SW 1271 (cell line): ENCODE measurements at places on chromosomes 13 and 19.
A peak's percentile ranks its signal among the peaks of the same experiment; 100 is the strongest.

DNA sequence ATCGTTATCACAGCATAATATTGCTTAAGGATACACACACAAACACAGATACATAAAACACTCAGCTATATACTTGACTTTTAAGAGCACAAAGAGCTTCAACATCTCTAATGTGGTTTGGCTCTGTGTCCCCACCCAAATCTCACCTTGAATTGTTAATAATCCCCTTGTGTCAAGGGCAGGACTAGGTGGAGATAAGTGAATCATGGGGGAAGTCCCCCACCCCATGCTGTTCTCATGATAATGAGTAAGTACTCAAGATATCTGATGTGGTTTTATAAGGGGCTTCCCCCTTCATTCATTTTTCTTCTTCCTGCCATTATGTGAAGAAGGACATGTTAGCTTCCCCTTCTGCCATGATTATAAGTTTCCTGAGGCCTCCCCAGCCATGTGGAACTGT lies 481.4 kb downstream of the PCDH9 start:
- DNase-seq = no peak

DNA sequence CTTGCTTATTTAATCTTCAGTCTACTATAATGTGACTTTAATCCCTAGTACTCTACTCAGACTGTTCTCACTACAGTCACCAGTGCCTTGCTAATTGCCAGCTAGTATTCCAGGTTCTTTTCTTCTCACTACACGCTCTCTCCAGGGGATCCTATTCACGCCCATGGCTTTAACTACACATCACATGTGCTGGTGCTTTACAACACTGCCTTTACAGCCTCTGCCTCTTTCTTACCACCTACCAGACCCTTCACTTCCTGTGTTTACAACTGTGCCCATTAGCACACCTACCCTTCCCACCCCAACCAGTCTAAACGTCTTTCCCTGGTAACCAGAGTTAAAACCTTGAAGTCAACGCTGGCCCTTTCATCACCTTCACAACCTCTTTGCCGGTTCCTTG lies 249.5 kb downstream of the DNAJC15 start:
- no peak for DNase-seq

DNA sequence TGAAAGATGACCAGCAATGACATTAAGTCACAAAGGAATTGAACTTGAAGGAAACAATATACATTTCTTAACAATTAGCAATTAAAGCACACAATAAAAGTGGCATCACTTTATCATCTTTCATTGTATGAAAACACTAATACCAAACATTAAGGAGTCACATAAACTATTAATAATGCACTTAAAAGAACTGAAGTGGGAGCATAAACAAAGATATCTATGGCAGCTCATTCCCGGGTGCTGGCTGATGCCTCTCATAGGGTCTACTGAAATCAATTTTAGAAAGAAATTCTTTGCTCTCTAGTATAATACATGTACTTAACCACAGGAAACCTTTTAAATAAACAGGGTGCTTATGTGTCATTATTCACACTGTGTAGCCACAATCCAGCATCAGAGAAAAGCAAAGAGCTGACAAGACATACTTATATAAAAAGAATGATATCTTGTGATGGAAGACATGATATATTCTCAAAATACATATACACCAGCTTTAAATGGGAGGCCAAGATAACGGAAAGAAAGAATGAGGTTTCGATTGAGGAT lies 1207.8 kb downstream of the EFNB2 start:
- DNase-seq = no peak

DNA sequence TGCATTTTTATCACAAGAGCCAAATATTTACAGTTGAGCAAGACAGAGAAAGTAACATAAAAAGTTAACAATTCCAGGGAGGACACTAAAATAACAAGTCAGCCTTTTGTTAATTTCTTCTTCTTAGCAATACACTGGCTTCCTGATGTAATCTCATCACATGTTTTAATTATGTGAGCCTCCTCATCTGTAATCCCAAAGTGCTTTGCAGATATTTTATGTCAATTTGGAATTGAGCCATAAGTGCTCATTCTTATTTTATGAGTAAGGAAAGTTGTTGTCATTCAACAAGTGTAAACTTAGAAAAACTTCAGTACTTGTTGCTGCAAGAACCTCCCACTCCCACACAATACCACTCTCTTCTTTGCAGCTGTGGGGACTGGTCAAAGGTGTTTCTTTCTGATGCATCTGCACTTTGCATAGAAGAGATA lies 223.6 kb downstream of the GPC6 start:
- no peak for DNase-seq

DNA sequence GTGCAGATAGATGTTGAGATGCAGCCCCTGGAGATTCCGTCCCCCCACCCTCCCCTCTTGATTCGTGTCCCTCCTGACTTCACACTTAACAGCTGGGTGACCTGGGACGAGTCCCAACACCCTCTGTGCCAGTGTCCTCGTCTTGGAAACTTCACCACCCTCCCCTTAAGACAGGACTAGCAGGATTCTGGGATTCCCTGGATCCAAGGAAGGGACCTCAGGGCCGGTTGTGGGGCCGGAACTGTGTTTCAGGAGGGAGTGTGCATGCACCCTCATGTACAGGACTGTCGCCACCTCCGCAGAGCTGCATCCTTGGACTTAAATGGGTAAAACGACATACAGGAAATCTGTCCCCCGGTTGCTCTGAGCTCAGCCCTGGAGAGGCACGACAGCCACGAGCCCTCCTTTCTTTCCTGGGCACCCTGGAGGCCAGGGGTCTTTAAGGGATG lies 990 bp downstream of the MYO9B start:
- DNase-seq = peak; percentile 37

GRCh38 chr13:90375851-90376250 lies 971.6 kb upstream of the MIR17HG start:
- DNase-seq = no peak

DNA sequence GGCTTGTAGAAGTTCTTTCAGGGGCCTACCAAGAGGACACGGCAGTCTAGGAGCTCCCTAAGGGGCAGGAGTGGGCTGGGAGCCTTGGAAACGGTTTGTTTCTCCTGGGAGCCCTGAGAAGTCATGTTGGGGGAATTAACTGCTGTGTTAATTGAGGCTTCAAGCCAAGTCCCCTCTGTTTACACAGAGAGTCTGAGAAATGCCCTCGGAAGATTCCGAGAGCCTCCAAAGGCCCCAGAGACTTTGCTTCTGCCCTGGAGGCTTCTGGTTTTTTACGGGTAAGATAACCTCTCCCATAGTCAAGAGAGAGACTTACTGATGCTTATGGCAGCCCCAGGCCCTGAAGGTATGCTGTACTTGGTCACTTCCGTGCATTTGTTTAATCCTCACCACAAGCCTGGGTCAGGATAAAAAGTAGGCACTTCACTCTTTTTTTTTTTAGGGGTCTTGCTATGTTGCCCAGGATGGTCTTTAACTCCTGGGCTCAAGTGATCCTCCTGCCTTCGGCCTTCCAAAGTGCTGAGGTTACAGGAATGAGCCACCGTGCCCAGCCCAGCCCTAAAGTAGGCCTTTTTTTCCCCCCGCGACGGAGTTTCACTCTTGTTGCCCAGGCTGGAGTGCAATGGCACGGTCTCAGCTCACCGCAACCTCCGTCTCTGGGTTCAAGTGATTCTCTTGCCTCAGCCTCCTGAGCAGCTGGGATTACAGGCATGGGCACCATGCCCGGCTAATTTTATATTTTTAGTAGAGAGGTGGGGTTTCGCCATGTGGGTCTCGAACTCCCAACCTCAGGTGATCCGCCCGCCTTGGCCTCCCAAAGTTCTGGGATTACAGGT lies 15.2 kb downstream of the IER2 start:
- no peak for DNase-seq
